H7 (cell line): ENCODE measurements at places on chromosomes 7 and 10. TPM values are rescaled to one million over a fixed set of nuclear protein-coding genes. Genes with fewer than 3 reads are reported as not detected.

Gene LFNG
- 12.8 and 20.0 TPM in 2 replicates for total RNA-seq

Gene NXPH1
- 0.10 and 0.37 TPM in 2 replicates for total RNA-seq

Gene PRKAR2B
- 22.9 and 29.9 TPM in 2 replicates for total RNA-seq

Gene LRRD1
- not detected in 2 replicates for total RNA-seq

Gene ERVW-1
- total RNA-seq, result 0.52 and 1.1 TPM in 2 replicates

Gene ALOX5
- 0.10 and 1.1 TPM in 2 replicates for total RNA-seq

Gene SLC39A12
- total RNA-seq, result 0.03 TPM in 1 of 2 replicates, not detected in the other

Gene MAGI2
- total RNA-seq, result 6.2 and 8.6 TPM in 2 replicates

Gene CASP7
- total RNA-seq, result 4.9 and 6.9 TPM in 2 replicates

Gene SH2B2
- total RNA-seq, result 6.2 and 11.1 TPM in 2 replicates

Gene TMEM176B
- 0.37 and 0.80 TPM in 2 replicates for total RNA-seq

Gene GFRA1
- 1.6 and 1.7 TPM in 2 replicates for total RNA-seq

- peak; percentile 87 for DNase-seq
Observed at GRCh38 chr7:100435401-100436304, 644 bp downstream of the PPP1R35 start.

- no peak for DNase-seq
Observed at GRCh38 chr10:31020209-31020608, 11.5 kb downstream of the ZNF438 start.

DNA sequence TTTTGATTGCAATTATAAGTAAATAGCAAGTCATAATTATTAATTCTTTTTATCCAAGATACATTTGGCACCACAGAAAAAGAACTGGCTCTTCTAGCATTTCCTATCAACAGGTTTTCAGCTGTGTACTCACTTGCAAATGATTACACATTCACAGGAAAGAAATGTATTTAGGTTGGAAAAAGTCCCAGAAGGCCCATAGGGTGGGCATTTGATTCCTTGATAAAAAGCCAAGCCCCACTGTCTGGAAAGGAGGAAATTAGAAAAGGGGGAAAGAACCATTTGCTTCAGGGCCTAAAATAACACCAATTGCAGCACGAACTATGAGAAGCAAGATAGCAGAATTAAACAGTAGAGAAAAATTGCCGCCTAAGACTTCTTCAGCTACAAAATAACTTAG is 80.8 kb upstream of the COL1A2 start:
- no peak for DNase-seq

GRCh38 chr7:24573554-24574338 is 494 bp downstream of the PALS2 start:
- peak; percentile 78 for DNase-seq

GRCh38 chr7:158428837-158429753 is 158.5 kb downstream of the PTPRN2 start:
- peak; percentile 62 for DNase-seq

GRCh38 chr10:131567279-131568162 is 256.0 kb upstream of the TCERG1L start:
- no peak for DNase-seq

- no peak for DNase-seq
Observed at GRCh38 chr7:146655928-146656797, 539.6 kb downstream of the CNTNAP2 start.

- peak; percentile 61 for DNase-seq
Observed at GRCh38 chr7:47941136-47941844, 7.0 kb downstream of the PKD1L1 start.

DNA sequence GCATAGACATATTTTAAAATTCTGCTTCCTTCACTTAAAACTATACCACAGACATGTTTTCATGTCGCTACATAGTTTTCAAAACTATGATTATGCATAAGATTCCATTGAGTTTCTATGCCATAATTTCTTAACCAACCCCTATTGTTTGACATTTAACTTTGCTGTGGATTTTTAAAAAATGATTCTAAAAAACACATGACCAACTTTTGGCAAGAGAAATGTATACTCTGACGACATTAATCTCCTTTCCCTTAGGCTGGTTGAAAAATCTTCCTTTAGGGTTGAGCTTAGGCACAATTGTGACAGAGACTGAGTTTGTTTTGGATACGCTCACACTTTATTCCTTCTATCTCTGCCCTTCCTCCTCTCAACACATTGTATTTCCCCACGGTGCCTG is 14.9 kb downstream of the CREB5 start:
- no peak for DNase-seq

DNA sequence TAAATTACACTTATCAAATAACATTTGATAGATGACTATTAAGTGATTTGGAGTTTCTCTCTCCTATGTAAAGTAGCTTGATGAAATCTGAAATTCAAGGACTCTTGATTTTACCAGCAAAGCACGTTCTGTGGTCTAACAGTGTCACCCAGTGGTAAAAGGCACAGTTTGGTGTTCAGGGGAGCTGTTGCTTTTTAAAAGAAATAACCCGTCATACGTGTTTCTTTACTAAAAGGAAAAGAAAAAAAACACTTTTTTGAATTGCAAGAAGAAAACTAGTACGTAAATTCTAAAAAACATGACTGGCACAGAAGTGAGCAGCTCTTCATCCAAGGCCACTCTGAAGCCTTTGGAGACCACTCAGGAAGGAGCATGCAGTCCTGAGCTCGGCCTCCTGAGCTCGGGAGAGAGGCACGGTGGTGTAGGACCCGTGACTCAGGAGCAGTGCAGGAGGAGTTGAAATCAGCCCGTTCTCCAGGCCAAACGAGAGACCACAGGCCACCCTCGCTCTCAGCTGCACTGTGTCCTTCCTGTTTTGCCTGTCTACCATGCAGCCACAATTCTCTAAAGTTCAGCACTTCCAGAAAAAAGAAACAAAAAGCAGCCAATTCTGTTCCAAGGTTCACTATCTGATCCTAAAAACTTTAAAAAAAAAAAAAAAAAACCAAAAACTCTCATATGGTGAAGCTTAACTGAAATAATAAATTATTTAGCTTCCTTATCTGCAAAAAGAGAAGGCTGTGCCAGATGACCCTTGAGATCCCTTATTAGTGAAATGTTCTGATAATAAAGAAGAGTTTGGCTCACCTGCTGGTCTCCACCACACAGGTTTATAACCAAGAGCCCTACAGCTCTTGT is 212.6 kb upstream of the FRMD4A start:
- no peak for DNase-seq

- DNase-seq, result no peak
Observed at GRCh38 chr7:151676759-151677158, 157.1 kb upstream of the RHEB start.

DNA sequence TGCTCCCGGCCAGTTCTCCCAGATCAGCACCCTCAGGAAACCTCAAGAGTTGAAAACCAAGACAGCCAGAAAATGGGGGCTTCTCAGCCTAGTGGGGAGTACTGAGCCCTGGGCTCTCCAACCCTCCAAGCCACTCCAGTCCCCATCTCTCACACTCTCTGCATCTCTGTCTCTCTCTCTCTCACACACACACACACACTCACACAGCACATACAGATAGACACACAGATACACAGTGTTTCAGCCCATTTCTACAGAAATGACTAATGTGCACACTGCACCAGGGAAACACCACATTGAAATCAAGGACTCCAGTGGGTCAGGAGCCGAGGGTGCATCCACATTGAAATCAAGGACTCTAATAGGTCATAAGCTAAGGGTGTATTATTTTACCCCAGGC is 107.5 kb downstream of the MKI67 start:
- DNase-seq, result no peak

GRCh38 chr10:117762819-117763172 is 220.2 kb downstream of the EMX2 start:
- no peak for DNase-seq

DNA sequence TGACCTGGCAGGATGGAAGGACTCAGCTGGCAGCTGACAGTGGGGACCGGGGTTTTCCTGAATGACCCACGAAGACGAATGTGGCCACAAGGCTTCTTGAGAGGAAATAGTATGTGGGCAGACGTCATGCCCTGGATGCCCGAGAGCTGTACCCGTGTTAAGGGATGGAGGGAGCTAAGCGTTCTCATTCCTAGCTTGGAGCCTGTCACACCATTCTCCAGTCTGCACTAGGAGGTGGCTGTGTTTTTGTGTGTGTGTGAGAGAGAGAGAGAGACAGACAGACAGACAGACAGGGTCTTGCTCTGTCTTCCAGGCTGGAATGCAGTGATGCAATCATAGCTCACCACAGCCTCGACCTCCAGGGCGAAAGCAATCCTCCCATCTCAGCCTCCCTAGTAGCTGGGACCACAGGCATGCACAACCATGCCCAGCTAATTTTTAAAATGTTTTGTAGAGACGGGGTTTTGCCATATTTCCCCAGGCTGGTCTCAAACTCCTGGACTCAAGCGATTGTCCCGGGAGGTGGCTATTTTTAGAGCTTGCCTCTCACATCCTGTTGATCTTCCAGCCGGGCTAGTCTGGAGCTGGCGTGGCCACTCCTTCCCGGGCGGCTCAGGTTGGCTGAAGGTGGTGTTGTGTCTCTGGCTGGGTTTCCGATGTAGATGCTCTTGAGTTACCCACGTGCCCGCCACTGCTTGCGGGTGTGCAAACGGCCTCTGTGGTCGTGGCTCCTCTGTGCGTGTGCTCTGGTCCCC is 2.1 kb downstream of the AMZ1 start:
- no peak for DNase-seq

- DNase-seq, result no peak
Observed at GRCh38 chr7:17743316-17743715, 197.0 kb downstream of the SNX13 start.

- DNase-seq, result no peak
Observed at GRCh38 chr7:147079083-147079482, 962.5 kb downstream of the CNTNAP2 start.

- DNase-seq, result no peak
Observed at GRCh38 chr10:93334901-93335327, 147.2 kb downstream of the MYOF start.

DNA sequence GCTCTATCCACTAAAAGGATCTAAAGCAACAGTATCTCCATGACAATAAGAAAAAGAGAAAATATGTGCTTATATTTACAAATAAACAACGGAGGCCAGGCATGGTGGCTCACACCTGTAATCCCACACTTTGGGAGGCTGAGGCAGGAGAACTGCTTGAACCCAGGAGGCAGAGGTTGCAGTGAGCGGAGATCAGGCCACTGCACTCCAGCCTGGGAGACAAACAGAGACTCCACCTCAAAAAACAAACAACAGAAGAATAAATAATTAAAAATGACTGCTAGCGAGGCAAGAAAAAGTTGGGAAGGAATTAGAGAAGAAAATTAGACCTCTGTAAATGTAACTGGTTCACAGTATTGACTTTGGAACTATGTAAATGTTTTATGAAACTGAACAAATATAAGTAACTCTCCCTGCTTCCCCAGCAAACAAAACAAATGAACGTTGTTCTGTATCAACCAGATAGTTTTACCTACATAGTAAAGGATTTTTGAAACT is 17.1 kb downstream of the TRIM24 start:
- no peak for DNase-seq

GRCh38 chr10:87861566-87861952 is 1.8 kb downstream of the KLLN start:
- peak; percentile 43 for DNase-seq

GRCh38 chr10:3006607-3007006 is 60.7 kb upstream of the PFKP start:
- DNase-seq, result no peak

DNA sequence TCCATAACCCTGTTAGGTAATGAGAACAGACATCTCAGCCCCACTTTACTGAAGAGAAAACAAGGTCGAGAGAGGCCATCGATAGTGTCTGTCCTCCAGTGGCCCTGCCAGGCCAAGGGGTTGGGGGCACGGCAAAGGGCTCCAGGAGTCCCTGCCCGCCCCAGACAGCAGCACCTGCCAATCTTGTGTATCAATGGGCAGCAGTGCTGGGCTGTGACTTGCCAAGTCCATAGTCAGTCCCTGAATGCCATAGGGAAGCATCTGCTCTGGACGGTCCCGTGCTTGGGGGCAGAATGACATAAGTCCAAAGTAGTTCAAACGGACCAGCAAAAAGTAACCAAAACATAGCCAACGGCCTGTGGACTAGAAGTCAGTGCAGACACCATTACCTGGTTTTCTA is 33.2 kb downstream of the DLG5 start:
- DNase-seq, result no peak

DNA sequence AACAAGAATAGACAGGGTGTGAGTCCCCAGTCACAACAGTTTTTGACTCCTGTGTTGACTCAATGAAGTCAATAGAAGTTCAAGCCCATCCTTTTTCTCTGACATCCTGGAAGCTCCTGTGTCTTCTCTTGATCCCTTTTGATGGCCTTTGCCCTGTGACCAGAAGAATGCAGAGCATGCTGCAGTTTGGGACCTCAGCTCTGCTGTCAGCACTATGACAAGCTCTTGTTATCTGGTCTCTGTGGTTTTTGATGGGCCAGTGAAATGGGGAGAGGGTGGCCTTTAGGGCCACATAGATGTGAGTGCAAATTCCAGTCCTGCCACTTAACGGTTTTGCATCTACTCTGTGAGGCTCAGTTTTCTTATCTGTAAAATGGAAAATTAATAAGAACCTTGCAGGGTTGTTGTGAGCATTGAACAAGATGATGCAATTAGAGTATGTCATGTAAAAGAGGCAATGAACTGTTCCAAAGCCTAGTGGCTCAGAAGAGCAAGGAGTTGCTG is 102.4 kb upstream of the IKZF1 start:
- no peak for DNase-seq
